ENCODE measurements at places on chromosomes 12 and 14.

DNA sequence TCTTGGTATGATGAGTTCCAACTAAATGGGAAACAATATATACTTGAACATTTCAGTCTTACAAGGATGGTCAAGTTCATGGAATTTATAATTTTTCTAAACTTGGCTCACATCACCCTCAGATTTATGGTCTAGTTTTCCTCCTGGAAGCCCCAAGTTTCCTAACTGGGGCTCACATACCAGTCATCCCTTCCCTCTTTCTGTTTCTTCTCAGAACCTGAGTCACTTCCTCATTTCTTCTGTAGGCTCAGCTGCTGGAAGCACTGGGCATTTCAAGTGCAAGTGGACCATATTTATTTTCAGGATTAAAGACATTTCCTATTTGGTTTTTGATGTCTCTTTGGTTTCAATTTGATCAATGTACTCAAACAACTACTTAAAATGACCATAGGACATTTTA, 55.4 kb downstream of the GRIP1 start:
- DNase-seq = no peak

DNA sequence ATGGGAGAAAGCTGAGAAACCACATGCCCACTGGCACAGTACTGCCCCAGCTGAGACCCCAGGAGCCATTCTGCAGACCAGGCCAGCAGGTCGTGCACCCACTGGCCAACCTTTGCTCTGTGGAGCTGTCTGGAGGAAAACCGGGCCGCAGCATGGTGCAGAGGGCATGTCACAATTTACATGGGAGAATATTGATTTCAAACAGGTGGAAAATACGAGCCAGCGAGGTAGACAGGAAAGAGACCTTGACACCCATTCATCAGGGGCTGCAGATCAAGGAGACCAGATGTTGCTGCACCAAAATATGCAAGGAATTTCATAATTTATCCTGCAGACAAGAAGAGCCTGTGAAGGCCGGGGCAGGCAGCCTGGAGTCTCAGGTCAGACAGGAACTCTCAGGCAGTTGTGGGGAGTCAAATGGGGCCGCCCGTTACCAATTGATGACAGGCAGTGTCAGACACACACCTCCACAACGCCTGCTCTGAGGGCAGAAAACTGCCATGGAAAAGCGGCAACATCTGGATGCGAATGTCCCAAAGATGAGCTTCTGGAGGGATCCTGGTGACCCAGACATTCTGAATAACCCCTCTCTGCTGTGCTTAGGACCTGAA, 74.6 kb upstream of the BCL11B start:
- no peak for DNase-seq

DNA sequence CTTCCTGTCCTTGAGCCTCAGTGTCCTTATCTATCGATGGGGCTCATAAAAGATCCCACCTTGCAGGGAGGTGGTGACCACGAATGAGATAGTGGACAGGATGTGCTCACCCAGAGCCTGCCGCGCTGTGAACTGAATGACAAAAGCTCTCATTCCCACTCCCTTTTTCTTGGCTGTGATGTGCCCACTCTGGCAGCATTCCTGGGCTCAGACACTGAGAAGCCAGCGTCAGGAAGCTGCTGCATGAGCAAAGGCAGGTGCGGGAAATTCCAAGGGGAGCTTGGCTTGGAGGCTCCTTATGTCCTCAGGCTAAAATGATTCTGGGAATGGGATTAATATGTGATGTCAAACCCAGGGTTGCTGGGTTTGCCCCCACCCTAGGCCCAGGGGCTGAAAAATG, 61.6 kb downstream of the EFCAB11 start:
- DNase-seq = no peak

DNA sequence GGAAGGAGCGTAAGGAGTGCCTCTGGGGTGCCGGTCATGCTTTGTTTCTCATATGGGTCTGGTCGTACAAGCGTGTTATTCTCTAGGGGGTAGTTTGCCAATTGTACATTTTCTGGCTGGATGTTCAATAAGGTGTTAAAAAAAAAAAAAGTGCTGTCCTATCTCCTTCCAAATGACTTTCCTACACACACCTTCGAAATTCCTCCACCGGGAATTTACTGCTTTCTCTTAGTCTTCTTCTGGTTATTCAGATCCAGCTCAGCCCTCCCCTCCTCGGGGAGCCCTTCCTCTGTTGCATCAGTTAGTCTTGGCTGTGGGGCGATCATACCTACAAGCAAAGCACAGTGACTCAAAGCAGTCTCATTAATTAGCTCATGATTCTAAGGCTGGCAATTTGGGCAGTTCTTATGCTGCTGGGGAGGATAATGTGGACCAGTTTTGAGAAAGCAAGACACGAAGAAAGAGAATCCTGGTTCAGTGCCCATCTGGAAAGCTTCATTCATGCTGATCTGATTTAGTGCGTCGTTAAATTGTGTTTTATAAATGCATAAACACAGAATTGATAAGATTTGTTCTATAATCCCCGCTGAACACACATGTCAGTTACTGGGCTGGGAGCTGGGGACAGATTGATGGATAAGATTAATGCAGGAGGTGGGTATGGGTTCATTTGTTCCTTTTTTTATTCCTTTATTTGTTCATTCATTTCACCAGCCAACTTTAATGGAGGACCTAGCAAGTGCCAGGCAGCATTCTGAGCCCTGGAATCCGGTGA, 9.2 kb upstream of the CLMN start:
- DNase-seq = no peak

GRCh38 chr14:99930420-99931274, 134.6 kb upstream of the EVL start:
- DNase-seq = no peak

GRCh38 chr12:125633686-125634085, 568.5 kb downstream of the AACS start:
- DNase-seq = no peak

GRCh38 chr12:22474970-22475720, 69.2 kb downstream of the C2CD5 start:
- DNase-seq = no peak

DNA sequence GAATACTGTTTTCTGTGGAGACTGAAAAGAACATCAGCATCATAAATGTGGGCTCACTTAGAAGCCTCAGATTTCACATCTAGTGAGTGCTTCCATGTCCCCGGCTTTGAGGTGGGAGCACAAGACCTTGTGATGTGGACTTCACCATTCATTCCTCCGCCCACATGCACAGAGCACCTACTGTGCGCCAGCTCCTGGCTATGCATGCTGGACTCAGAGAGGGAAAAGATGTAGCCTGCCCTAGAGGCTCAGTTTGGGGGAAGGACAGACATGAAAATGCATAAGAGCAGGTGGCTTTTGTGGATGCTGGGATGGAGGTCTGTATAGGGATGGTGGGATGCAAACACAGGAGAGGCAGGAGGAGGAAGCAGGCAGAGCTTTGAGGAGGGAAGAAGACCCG, 65.0 kb downstream of the SERPINA3 start:
- DNase-seq = no peak

DNA sequence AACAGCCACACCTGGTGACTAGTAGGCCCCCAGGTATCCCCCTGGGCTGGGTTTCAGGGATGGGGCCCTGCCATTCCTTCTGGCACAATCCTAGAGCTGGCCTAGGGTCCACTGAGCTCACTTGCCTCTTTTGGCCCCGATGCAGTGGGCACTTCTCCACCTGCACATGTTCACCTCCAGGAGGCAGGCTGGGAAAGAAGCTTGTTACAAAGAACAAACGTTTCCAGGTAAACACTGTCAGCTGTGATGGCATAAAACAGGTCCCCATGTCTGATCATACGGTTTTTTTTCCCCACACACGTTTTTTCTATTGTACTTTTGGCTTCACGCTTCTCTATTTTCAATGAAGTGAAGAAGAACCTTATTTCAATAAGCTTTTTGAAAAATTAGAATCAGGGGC, 15.8 kb upstream of the HVCN1 start:
- DNase-seq = no peak

DNA sequence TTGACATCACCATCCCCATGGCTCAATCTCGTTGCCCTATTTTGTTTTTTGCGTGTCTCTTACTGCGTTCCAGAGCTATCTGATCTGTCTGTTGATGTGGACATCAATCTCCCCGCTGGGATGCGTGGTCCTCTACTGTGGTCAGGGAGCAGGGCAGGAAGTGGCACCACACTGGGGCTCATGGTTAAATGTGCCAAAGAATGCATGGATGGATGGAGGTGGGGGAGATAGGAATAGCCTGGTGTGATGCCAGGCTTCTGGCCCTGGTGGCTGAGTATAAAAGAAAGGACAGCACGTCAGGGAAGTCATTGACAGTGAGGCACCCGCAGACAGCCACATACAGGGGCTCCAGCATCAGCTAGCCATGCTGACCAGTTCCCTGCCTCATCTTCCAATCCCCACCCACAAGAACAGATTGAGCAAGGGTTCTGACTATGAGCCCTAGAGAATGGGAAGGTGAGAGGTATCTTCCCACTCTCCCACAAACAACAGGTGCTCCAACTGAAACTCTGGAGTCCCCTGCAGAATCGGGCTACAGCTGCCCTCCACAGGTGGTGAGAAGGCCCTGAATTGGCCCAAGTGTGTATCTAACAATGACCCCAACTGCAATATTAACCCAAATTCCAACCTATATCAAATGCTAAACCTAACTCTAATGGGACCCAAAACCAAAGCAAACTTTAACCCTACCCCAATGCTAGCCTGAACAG, 2.7 kb upstream of the BEGAIN start:
- DNase-seq = no peak

DNA sequence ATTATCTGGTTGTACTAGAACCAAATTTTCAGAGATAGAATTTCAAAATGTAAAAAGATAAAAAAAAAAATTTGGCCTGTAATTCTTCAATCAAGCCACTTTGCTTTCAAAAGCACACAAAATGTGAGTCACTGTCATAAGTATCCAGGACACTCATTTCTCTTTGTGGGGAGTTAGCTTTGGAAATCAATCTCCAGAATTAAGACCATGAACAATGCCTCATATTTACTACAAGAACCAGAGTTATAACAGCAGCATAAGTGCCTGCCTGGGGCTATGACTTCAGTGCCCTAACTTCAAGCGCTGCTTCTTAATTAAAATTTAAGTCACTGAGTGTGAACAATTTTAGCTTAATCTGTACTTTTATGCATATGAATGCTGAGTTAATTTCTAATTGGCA, 162.1 kb downstream of the C12orf42 start:
- DNase-seq = no peak

- peak; percentile 19 for DNase-seq
Observed at GRCh38 chr12:104877103-104877705, 80.9 kb downstream of the SLC41A2 start.

DNA sequence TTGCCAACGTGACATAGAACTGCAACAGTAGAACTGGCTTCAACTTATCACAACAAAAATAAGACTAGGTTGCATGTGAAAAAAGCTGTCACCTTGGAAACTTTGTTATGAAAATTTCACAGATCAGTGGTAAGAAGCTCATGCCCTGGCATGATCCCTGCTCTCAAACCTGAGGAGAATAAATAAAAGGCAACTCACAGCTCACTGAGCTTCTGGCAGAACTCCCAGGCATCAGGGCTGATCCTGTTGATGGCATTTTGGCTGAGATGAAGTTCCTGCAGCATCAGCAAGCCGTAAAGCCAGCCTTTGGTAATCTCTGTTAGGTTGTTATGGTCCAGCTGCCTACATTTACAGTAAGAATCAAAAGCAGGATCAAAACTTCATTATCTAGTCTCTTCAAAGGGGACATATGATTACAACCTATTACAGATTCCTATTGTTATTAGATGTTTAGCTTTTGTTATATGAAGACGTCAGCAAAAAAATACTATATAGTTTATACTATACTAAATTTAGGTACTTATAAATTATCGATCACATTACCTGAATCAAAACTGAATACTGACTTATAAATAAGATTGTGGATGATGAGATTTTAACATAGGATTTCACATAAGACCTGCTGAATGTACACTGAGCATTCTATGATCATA, 32.0 kb downstream of the LRIG3 start:
- no peak for DNase-seq

- DNase-seq = no peak
Observed at GRCh38 chr12:40697566-40698259, 5.5 kb downstream of the CNTN1 start.

DNA sequence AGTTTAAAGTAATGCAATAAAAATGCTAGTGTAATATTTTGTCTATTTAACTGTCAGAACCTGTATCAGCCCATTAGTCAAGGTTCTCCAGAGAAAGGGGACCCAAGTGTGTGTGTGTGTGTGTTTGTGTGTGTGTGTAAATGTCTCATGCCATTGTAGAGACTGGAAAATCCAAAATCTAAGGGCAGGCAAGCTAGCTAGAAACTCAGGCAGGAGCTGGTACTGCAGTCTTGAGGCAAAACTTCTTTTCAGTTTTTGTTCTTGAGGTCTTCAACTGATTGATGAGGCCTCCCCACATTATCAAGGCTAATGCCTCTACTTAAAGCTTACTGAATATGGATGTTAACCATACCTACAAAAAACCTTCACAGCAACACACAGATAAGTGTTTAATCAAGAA, 126.7 kb downstream of the PRKD1 start:
- DNase-seq = no peak

- DNase-seq = peak; percentile 32
Observed at GRCh38 chr12:110743571-110744093, 941 bp upstream of the PPP1CC start.

- DNase-seq = peak; percentile 93
Observed at GRCh38 chr12:56189099-56189917, at the start of gene SMARCC2. Gene SMARCC2 (minus strand): TSS chr12:56189483. CDS start chr12:56189461, 22 bp downstream.

DNA sequence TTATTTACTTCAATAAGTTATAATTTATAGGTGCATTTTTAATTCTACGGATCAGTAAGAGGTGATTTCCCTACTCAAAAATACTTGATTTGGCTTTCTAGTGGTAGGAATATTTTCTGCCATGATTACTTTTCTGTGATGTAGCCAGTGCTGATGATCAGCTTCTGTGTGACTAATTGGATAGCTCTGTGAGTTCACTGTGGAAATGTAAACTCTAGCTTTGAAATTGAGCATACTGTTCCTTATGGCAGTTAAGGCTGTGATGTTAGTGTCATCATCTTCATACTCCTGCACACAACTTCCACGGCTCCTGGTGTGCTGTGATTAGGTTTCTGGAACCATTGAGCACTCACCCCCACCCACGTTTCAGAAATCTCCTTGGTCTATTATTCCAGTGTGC, 48.2 kb downstream of the PLEKHA5 start:
- DNase-seq = no peak

GRCh38 chr12:129246630-129247029, 393.4 kb downstream of the GLT1D1 start:
- DNase-seq = no peak

DNA sequence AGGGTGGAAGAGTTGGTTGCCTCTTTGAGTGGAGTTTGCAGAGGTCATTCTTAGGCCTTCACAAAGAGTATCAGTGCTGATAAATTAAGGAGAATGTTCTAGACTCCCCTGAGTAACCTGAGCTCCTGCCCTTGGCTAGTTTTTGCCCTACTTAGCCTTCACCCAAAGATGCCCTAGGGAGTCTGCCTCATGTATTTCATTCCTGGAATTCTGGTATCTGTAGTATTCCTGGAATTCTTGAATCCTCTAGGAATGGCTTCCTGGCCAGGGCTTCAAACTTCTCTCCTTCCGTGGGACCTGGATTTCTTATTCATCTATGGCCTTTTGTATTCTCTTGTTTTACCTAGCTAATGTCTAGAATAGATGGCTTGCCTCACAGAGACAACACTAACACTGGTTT, 701.1 kb downstream of the NOVA1 start:
- no peak for DNase-seq

- DNase-seq = no peak
Observed at GRCh38 chr12:85367936-85368335, 87.9 kb downstream of the ALX1 start.

All from nephron progenitor cell (in vitro differentiated cells).